HCT116 (cell line): ENCODE measurements at places on chromosomes 11 and 22. TPM values are rescaled to one million over a fixed set of nuclear protein-coding genes. Genes with fewer than 3 reads are reported as not detected.

SLC25A17 gene
- 16.6 TPM for total RNA-seq

OR5B21 gene
- not detected for total RNA-seq

MS4A6A gene
- total RNA-seq, result 0.52 TPM

NAT10 gene
- 101 TPM for total RNA-seq

OR51B4 gene
- 43.7 TPM for total RNA-seq

PIWIL4 gene
- total RNA-seq, result 0.34 TPM

OR6T1 gene
- total RNA-seq, result not detected

MDK gene
- 286 TPM for total RNA-seq

SLC17A6 gene
- not detected for total RNA-seq

DDI1 gene
- total RNA-seq, result not detected

HOATZ gene
- total RNA-seq, result not detected

OR10V1 gene
- total RNA-seq, result not detected

DCHS1 gene
- total RNA-seq, result 0.30 TPM

OR10A2 gene
- not detected for total RNA-seq

INCENP gene
- 118 TPM for total RNA-seq

CNGA4 gene
- 0.27 TPM for total RNA-seq

CCDC73 gene
- not detected for total RNA-seq

SLC5A1 gene
- 0.32 TPM for total RNA-seq

CCDC87 gene
- total RNA-seq, result 0.39 TPM

NLRP14 gene
- total RNA-seq, result 0.49 TPM

KCNJ1 gene
- total RNA-seq, result 0.15 TPM

KRTAP5-8 gene
- not detected for total RNA-seq

MUC2 gene
- 0.47 TPM for total RNA-seq

SYT13 gene
- 1.4 TPM for total RNA-seq

TRIM51 gene
- total RNA-seq, result not detected

IGSF22 gene
- not detected for total RNA-seq

SLC35C1 gene
- total RNA-seq, result 18.2 TPM

GLYAT gene
- not detected for total RNA-seq

BIRC2 gene
- 32.6 TPM for total RNA-seq

DEFB131B gene
- not detected for total RNA-seq

MMP10 gene
- not detected for total RNA-seq

C11orf87 gene
- total RNA-seq, result 0.05 TPM

OR4D5 gene
- total RNA-seq, result not detected

RAB38 gene
- 15.1 TPM for total RNA-seq

NRGN gene
- 33.3 TPM for total RNA-seq

MN1 gene
- total RNA-seq, result 2.9 TPM

SYT12 gene
- total RNA-seq, result 4.3 TPM

CHADL gene
- 0.47 TPM for total RNA-seq

ANKK1 gene
- total RNA-seq, result 0.22 TPM

IGLL1 gene
- total RNA-seq, result not detected

GTSE1 gene
- total RNA-seq, result 46.1 TPM

FOLH1 gene
- not detected for total RNA-seq

PANX2 gene
- 8.0 TPM for total RNA-seq

CLTCL1 gene
- total RNA-seq, result 7.1 TPM

FAM76B gene
- total RNA-seq, result 27.5 TPM

KIF18A gene
- total RNA-seq, result 50.7 TPM

UCP3 gene
- total RNA-seq, result 1.3 TPM

EFCAB6 gene
- 0.52 TPM for total RNA-seq

BCO2 gene
- 4.0 TPM for total RNA-seq

E2F8 gene
- total RNA-seq, result 18.4 TPM

FUT4 gene
- 5.7 TPM for total RNA-seq

LRRC51 gene
- total RNA-seq, result 10.8 TPM

PDE3B gene
- 6.7 TPM for total RNA-seq

ATF4 gene
- total RNA-seq, result 608 TPM
